Activated CD8-positive, alpha-beta memory T cell treated with anti-CD3 and anti-CD28 coated beads for 1 hour (primary cell): ENCODE measurements at places on chromosomes 2 and 18.

- no peak for DNase-seq
These were observed 100.5 kb upstream of the VWC2L start for GRCh38 chr2:214310319-214310718.

DNA sequence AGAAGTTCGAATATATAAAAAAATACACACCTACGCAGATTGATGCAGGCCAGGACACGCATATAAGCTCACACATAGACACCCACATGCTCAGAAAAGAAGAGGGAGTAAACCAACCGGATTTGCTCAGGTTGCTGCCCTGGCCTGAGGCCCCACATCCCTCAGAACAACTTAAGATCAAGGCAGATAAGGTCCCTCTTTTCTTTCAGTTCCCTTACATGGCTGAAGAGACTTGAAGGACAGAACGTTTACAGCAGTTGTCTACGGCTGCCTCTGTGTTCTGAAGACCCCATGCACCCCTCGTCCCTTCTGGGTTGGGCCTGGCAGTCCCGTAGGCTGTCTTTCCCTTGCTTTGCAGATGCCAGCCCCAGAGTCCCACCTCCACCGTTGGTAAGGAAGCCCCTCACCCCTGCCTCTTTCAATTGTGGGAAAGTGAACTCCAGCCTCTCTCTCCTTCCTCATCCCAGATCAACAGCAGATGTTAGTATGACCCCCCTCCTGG is 4.3 kb upstream of the NAGK start:
- no peak for DNase-seq

GRCh38 chr18:34991561-34991960 is 49.7 kb upstream of the MAPRE2 start:
- DNase-seq = no peak

GRCh38 chr2:25054720-25055119 is 12.8 kb downstream of the EFR3B start:
- DNase-seq = no peak

GRCh38 chr2:70994009-70994698 is 519 bp downstream of the TEX261 start:
- no peak for DNase-seq

DNA sequence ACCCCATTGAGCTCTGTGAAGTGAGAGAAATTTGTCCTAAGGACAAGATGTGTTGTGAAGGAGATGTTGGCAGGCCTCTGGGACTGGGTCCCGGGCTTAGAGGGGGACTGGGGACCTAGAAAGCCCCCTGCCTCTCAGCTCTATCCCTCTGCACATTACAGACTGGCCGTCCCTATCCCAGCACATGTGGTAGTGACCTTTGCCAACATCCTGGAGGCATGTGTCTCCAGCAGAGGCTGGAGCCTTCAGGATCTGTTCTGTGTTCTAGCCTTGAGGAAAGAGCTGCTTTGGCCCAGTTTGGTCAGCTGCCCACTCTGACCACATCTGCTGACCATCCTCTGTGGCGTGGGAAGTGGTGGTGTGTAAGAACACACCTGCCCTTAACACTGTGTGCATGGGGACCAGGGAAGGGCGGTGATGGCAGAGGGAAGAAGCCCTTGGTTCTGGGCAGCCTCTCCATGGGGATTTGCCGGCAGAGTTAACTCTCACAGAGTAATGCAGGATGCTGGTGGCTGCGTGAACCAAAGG is 33.4 kb downstream of the NCK2 start:
- DNase-seq = no peak

DNA sequence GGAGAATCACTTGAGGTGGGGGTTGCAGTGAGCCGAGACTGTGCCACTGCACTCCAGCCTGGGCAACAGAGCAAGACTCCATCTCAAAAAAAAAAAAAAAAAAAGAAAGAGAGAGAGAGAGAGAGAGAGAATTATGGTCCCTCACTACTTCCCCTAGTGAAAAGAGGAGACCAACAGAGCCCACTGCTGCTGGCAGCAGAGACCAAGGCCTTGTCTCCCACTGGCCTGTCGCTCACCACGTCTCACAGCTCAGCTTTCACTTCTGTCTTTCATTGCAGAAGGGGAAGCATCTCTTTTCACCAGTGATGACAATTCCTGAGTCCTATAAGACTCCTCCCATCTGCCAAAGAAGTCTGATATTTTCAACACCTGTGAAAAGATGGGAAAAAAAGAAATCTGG is 81.3 kb downstream of the CLHC1 start:
- DNase-seq = no peak

- DNase-seq = no peak
These were observed 61.2 kb upstream of the RBBP8 start for GRCh38 chr18:22871809-22872525.

- no peak for DNase-seq
These were observed 55.1 kb upstream of the IL1RL1 start for GRCh38 chr2:102256276-102256675.

DNA sequence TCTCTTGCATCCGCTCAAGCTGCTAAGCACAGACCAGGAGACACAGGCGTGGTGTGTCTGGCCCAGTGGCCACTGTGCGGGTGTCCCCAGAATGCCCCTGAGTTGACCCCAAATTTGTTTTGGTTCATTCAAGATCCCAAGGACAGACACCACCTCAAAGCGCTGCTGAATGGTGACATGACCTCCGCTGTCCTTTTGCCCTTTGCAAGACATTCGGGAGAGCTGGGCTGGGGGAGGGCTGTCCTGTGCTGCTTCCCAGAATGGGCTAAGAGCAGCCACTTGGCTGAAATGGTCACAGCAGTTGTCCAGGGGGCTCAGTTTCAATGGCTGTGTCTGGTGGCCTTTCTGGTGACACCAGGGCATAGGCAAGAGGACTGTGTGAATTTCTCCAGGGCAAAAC is 84.1 kb downstream of the SMIM21 start:
- DNase-seq = no peak

DNA sequence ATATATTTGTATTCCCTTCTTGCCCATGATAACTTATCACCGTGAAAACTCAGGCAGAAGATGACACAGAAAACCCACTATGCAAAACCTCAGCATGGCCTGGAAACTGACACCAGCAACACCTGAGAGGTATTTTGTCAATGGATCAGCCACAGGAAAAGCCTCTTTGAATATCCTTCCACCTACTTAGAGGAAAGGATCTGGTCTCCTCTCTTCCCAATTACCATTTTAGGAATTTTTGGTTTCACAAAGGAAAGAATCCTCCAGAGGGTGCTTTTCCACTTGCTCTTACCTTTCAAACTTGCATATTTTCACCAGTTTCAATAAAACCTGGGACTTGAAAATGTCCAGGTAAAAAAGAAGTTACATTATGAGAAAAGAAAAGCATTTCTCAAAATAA is 20.0 kb upstream of the MEIS1 start:
- no peak for DNase-seq

DNA sequence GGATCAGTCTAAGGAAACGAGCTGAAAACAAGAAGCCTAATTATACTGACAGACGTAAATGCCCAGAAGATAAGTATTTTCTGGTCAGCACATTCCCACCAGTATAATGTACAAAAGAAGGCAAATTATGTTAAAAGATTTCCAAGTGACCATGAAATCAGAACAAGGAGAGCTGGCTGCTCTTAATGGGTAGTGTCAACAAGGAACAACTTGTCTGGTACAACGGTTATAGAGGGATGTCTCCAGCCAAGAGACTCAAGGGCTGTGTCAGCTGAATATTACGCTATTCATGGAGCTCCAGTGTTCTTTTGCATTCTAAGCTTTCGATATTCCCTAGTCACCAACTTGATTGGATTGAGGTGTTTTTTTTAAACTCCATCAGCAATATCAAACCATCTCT is 8.6 kb upstream of the L3MBTL4 start:
- DNase-seq = no peak
